ENCODE measurements at places on chromosomes 6 and 20.
A peak's percentile ranks its signal among the peaks of the same experiment; 100 is the strongest.

- no peak for DNase-seq
Measured at GRCh38 chr6:121523628-121524027, 88.2 kb downstream of the GJA1 start.

DNA sequence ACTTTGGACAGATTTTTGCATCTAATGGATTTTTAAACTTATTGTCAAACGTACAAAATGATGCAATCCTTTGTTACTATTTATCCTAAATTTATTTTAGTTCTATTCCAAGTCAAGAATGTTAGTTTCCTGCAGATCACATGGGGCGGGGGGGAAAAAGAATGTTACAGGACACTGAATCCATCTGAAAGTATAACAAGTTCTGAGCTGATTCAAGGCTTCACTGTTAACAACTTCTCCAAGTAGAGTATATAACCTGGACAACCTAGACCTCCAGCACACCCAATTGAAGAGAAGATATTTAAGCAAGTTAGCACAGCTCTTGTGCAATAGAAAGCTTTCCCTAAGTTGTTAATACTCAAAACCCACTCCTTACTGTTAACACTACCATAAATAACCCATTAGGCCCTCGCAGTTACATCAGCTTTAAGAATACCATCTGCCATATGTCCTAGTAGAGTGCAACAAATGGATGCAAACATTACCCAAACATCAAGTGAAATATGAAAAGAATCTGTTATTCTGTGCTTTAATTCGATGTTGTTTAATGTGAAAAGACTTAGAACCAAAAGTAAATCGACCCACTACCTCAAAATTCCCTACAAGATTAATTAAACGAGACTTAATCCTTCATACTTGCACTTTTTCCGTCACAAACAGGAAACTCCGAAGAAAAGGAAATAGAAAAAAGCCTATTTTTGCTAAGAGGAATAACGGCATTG, 1.3 kb downstream of the SEC63 start:
- no peak for DNase-seq

- no peak for DNase-seq
Measured at GRCh38 chr6:152943260-152943897, 39.5 kb downstream of the FBXO5 start.

DNA sequence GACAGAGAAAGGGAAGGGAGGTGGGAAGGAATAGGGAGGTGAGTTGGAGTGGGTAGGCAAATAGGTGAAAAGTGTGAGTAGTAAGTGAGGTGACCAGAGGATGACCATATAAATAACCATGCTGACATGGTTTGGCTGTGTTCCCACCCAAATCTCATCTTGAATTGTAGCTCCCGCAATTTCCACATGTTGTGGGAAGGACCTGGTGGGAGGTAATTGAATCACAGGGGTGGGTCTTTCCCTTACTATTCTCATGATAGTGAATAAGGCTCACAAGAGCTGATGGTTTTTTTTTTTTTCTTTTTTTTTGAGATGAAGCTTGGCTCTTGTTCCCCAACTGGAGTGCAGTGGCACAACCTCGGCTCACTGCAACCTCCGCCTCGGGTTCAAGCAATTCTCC, 21.5 kb upstream of the SMIM13 start:
- DNase-seq: no peak

DNA sequence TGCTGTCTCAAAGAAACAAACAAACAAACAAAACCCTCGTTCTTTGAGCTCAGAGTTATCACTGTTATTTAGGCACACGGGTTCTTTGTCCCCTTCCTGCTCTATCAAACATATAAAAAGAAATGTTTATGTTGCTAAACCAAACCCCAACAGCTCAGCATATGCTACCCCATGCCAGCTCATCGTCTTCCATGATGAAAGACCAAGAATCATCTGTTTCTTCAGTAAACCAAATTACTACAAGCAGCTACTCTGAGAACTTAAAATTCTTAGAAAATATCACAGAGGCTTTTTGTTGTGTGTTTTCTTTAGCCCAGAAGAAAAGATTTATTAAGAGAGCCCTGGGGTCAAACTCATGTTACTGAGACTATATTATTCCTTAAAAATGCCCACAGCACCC, 4.7 kb downstream of the TRERF1 start:
- DNase-seq: no peak

GRCh38 chr20:55375920-55376319, 629.4 kb downstream of the CBLN4 start:
- DNase-seq: no peak

DNA sequence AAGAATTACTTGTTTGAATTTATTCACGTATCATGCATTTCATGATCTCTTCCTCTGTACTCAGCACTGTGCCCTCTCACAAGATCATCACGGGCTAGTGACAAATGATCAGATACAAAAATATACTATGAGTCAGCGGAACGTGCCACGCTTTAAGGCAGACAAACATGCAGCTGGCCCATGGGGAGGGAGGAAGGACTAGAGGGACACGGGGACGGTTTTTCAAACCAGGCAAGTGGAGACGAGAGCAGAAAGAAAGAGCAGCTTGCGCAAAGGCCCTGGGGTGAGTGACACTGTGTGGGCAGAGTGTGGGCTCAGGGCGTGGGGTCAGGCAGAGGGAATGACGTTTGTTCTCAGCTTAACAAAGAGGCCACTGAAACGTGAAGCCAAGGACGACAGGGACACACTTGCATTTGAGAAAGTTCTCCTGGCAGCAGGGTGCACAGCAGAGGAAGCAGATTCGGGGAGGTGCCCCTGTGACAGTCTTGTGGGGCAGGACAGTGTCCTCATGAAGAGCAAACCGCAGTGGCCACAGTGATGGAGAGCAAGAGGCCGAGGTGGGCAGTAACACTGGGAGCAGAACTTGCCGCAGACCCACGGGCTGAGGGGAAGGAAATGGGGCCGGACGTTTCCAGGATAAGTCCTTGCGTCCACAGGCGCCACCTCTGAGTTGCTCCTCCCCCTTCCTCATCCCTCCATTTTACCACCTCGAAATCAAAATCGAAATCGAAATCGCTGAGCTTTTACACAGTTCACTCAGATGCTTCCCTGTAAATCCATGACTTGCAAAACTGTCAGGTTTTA, 6.9 kb upstream of the RPS6KA2 start:
- no peak for DNase-seq

DNA sequence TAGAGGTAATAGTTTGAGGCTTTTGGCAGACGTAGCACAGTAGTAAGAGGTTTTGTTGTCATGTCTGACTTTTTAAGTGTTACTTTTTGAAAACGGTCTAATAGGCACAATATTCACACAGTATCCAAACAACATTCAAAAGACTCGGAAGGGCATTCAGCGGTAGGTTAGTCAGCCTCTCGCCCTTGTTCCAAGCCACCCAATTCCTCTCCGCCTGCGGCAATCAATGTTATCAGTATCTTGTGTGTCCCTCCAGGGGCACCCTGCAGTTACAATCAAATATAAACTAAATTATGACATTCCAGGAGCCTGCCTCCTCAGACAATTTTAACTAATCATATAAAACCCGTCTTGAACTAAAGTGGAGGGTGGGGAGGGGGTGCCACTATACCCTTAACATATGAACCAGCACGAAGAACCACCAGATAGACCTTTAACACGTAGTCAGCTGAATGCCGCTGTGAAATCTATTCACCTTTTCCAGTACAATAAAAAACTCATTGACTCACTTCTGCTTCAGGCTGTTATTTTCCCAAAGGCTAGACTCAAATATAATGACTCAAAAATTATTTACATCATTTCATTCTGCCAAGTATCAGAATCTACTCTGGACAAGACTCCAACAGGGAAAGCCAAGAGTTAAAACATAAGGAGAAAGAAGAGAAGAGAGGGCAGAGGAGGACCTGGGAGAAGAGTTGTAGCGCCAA, 1.6 kb downstream of the TENT5A start:
- no peak for DNase-seq

DNA sequence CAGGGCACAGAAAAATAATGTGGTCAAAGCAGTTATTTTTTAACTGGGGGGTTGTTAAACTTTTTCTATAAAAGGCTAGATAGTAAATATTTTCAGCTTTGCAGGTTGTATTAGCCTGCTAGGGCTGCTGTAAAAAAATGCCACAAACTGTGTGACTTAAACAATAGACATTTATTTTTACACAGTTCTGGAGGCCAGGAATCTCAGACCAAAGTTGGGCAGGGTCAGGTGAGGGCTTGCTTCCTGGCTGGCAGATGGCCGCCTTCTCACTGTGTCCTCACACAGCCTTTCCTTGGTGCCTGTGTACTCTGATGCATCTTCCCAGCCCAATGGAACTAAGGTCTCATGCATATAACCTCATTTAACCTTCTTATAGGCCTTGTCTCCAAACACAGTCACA, 294.7 kb downstream of the PTPRT start:
- DNase-seq: no peak

- DNase-seq: no peak
Measured at GRCh38 chr20:18984238-18985200, 170.9 kb downstream of the SCP2D1 start.

- no peak for DNase-seq
Measured at GRCh38 chr6:113208726-113209125, 648.4 kb upstream of the MARCKS start.

- DNase-seq: no peak
Measured at GRCh38 chr6:11374036-11375010, 141.9 kb upstream of the NEDD9 start.

- no peak for DNase-seq
Measured at GRCh38 chr20:10236540-10237533, 18.2 kb downstream of the SNAP25 start.

DNA sequence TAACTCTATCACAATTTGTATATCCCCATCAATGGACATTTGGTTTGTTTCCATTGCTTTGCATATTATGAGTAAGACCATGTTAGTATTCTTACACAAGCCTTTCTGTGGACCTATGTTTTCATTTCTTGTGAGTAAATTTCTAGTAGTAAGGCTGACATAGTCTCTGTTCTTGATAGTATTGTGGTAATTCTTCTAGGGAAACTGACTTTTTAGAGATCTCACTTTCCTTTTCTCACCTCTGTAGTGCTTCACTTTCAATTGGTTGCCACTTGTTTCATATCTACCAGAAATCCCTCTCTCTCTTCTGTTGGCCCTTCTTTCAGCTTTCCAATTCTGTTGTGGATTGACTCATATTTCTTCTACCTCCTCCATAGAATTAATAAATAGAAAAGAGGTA, 8.5 kb downstream of the ISM1 start:
- no peak for DNase-seq

DNA sequence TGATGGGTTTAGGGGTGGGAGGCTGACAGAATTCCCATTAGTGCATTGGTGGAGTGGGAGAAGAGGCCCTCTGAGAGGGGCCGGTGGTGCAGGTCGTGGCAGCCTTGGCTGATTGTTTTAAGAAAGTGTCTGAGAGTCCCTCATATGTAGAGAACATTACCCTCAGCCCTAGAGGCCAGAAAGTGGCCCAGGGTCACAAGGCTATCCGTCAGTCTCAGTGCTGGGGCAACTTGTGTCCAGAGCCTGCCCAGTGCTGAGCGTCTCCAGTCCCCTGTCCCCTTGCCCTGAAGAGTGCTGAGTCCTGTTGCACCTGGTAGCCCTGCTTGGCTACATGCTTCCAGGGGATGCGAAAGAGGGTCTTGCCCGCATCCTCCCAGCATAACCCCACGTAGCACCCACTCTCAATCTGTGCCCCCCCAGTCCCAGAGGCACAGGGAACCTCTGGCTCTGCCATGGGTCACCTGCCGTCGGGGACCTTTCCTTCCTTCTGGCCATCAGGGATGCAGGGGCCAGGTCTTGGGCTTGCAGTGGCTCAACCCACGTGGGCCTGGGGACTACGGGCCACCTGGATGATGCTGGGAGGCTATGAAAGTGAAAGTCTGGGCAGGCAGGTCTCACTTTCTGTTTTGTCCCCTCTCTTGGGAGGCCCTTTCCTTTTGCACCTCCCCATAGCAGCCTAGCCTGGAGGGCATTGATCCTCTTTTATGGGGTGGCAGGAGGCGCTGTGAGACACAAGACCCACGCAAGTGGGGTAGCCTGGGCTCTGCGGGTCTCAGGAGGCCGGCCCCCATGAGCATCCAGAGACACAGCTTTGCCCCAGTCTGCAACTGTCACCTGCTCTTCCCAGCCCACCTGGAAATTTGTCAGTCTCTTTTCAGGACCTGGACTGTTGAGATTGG, 12.2 kb downstream of the DUSP15 start:
- DNase-seq: no peak

DNA sequence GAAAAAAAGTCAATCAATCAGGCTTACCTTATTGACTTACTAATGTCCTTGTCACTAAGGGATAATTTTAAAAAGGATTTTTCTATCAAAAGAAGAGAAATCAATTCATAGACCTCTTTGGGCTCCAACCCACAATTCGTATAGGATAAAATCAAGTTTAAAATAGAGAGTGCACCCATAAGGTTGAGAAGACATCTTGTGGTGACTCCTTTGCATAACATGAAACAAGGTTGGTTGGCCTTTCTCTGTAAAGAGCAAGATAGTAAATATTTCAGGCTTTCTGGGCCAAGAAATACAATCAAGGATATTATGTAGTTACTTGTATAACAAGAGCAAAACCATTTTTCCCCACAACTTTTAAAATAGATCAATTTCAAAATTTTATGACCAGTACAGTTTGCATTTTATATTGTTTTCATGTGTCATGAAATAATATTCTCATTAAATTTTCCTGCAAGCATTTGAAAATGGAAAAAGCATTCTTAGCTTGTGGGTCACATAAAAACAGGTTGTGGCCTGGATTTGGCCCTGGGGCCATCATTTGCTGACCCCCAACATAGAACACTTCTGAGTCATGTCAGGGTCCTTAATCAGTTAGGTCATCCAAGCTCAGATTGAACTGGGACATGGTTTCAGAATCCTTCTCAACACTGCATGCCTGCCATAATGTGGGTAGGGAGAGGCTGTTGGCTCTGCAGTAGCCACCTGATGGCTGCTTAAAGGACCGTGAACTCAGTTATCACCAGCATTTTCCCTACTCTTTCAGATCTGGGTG, 76.7 kb downstream of the MYB start:
- no peak for DNase-seq

- DNase-seq: no peak
Measured at GRCh38 chr6:161111261-161111660, 119.7 kb downstream of the MAP3K4 start.

DNA sequence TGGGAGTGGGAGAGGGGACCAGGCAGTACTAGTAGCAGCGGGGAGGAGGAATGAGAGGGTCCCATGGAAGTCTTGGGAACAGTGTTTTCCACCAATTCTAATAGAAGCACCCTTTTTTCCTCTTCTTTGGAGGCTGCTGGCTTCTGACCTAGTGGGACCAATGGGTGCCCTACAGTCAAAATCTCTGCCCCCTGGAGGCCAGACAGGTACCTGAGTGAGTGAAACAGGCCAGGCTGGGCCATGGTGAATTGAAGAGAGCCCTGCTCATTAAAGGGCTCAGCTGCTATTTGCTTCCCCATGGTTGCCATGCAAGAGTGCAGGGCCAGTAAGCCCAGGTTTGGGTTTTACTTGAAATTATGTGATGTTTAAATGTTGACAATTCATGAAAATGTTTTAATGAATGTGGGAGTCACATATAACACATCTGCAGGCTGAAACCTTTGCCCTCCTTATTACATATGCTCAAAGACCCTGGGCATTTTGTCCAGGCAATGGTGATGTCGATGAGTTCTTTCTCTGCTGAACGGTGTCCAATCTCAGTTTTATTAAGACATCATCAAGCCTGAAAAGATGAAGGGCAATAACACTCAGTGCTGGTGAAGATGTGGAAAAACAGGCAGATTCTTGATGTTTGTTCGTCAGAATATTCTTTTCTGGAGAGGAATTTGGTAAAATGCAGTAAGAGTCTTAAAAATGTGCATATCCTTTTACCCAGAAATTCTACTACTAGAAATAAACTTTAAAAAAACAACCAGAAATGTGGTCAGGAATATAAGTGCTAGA, 42.3 kb upstream of the OCSTAMP start:
- DNase-seq: peak; percentile 23
